Stimulated activated CD4-positive, alpha-beta T cell treated with anti-CD3 and anti-CD28 coated beads, Interleukin-15, amount 100 ng/mL, for 48 hours (primary cell): ENCODE measurements at places on chromosomes 7 and 10.
A peak's percentile ranks its signal among the peaks of the same experiment; 100 is the strongest.

- no peak for DNase-seq
These were observed 534.6 kb upstream of the PHF14 start for GRCh38 chr7:10439027-10439426.

- no peak for DNase-seq
These were observed 236.1 kb downstream of the ELMO1 start for GRCh38 chr7:37212556-37212955.

DNA sequence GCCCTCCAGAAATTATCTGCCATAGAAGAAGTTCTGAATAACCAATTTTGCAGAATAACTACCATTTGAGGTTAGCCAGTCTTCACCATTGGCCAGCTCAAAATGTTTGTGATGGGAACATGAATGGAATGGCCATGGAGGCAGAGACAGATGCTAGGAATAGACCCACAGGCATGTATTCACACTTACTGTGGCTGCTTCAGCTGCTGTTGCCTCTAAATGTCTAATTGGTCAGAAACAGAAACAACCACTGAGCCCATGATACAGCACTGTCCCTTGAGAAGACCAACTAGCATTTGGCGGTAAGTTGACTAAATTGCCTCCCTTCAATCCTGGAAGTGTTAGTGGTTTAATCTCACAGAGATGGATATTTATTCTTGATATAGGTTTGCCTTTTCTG is 38.6 kb upstream of the TAS2R16 start:
- DNase-seq: no peak

DNA sequence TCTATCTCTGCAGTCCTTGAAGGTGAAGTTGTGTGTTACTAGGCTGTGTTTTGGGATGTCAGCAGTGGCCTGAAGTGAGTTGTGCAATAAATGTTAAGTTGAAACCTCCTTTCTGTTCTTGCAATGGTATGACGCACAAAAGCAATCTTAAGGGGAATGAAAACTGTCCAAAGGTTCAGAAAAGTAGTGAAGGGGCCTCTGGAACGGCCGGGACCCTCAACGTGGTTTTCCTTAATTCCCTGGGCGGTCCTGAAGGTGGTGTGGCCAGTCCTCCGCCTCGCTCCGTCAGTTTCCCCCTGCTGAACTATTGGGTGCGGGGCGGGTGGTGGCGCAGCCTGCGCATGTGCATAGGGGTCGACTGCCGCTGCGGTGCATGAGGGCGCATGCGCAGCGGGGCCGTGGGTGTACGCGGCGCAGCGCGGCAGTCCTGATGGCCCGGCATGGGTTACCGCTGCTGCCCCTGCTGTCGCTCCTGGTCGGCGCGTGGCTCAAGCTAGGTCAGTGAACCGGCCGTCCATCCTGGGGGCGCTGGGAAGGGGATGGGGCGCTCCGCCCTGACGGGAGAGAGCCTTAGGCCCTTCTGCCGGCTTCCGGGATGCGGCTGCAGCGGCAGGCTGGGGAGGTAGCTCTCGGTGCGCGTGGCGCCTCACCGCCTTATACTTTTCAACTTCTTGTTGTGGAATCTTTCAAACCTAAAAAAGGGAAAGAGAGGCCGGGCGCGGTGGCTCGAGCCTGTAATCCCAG is at the start of gene SUMF2:
SUMF2 (plus strand) TSS at position 405 of the 744 bp plus-strand sequence; CDS start at position 431, 26 bp downstream.
- peak; percentile 87 for DNase-seq

- DNase-seq: no peak
These were observed 18.8 kb upstream of the GNA12 start for GRCh38 chr7:2862831-2863361.

- DNase-seq: no peak
These were observed 335.3 kb downstream of the FGFR2 start for GRCh38 chr10:121262774-121263430.

GRCh38 chr7:72325561-72325960 is 86.6 kb downstream of the CALN1 start:
- DNase-seq: no peak

DNA sequence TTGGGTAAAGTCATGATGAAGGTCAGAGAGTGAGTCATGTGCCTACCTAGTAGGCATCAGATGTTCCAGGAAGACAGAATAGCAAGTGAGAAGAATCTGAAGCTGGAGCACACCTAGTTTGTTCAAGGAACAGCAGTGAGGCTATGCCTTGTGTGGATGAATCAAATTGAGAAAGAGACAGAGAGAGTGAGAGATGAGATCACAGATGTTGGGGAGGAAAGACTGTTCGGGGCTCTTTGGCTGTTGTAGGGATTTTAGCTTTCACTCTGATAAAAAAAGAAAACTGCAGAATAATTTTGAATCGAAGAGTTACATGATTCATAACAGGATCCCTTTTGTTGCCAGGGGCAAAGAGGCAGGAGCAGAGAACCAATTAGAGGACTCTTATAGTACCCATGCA is 6.3 kb downstream of the LIPF start:
- no peak for DNase-seq

GRCh38 chr10:70232155-70232858 is 922 bp downstream of the PPA1 start:
- peak; percentile 31 for DNase-seq

DNA sequence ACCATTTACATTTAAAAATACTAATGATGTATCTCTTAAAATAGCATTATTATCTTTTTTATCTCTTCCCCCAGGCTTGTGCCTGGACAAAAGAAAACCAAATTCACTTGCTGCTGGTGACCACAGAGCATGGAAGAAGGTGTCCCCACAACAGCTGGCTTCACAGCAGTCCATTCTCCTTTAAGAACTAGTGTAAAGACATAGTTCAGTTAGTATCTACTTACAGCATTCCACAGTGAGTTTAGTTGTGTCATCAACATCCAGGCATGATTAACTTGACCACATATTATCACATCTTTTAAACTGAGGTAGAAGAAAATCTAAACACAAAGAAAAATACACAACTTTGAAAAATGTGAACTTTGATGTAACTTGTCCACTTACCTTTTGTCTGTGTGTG is 55.0 kb downstream of the LRRC17 start:
- DNase-seq: no peak

GRCh38 chr10:13631594-13631993 is 44.8 kb downstream of the PRPF18 start:
- DNase-seq: no peak

GRCh38 chr7:95595746-95596197 is 544 bp downstream of the PDK4 start:
- no peak for DNase-seq

DNA sequence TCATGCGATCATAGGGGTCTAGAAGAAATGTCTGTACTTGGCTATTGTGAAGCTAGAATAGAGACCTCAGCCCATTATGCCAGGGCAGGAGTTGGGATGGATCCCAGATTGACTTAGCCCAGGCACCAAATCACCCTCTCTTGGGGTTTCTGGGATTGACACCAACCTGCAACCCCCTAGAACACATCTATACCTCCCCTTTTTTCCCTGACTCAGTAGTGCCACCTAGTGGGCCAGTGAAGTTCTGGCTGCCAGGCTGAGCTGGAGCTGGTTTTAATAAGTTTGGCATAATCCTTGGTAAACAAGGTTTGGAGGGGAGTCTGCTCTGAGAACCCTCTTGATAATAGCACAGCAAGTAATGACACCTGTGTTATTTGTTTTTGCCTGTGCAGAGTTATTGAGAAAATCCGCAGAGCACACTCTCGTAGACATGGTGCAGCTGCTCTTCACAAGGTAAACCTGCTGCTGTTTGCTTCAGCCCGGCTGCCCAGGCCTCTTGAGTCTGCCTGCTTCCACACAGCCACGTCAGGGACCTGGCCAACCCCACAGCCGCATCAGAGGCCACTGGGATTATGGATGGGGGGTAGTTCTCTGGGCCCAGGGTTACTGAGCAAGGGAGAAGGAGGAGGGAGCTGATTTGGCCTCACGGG is 43.3 kb upstream of the NFKB2 start:
- peak; percentile 72 for DNase-seq

DNA sequence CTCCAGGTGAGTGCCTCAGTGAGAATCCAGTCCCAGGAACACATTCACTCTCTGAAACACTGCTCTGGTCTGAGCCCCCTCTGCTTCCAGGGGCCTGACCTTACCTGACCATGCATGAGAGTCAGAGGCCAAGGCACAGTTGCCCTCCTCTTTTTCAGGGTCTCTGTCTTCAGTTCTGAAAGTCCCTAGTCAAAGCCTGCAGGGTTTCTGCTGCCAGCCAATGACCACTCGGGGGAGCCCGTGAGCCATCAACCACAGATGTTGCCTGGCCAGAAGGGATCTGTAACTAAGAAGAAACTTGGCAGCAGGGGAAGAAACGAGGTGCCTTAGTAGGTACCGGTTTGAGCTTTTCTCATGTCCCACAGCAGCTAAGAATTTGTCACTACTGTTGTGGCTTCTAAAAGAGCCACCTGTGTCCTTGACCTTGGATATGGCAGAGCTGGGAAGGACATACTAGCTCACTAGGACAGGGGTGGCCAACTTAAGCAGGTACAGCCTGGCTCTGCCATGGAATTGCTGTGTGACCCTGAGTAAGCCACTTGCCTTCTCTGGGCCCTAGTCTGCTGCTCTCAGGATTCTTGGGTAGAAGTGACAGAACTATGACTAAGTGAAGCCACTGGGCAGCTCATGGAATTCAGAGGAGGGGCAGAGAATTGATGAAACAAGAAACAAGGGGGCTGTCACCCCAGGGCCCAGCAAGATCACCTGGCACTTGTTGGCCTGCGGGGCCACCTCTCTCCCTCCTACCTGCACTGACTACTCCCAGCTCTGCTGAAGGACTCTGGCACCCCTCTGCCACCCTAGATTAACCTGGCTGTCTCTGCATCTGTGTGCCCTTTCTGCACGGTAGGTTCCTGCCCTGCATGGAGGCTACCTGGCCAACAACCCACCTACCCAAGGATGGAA is 83.8 kb upstream of the GPR26 start:
- DNase-seq: peak; percentile 36

DNA sequence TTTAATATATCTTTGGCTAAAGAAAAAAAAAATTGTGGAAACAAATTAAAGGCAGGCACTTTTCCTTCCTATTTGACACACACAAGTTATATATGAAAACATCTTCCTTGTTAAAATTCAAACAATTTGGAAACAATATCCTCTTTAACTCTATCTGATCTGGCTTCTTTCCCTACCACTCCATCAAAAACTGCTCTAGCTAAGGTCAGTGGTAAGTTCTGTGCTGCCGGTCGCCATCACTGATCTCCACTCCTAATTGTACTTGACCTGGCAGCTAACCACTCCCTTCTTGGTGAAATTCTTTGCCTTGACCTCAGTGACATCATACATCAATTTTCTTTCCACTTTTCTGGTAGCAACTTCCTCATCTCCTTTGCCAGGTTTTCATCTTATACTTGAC is 47.9 kb upstream of the MRLN start:
- DNase-seq: no peak

- no peak for DNase-seq
These were observed 31.5 kb downstream of the BTAF1 start for GRCh38 chr10:91955114-91955513.

GRCh38 chr10:69680610-69681009 is 50.6 kb downstream of the FAM241B start:
- DNase-seq: no peak

GRCh38 chr7:75591467-75592255 is 99.5 kb downstream of the SPDYE5 start:
- DNase-seq: no peak

DNA sequence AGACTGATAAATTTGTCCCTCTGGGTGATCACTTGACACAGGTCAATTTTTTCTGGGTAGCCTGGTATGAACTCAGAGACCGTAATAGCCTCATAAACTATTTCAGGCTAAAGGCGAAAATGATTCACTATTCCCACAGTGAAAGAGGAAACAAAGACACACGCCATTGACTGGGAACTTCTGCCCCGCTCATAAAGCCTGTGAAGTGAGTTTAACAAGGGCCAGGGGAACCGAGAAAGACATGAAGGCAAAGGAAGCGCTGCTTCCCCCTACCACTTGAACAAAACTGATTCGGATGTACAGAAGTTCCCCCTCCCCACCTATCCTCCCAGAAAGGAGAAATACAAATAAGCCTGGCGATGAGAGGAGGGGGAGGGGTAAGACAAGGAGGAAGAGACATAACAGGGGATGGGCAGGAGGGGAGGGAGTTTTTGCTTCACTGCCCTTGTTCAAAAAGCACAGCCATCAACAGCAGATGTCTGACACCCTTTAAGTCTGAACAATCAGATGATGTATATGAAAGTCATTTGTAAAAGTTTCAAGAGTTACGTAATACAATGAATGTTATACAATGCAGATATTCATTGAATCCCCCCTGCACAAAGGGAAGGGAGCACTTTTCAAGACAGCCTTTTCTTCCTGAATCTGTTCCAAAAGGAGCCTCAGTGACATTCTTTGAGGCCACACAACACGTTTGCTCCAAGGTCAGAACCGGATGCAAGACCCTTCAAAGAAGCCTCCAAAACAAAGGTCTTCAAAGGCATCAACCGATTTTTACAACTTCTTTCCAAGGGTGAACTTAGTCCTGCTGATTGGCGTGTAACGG is 734 bp downstream of the ABCB4 start:
- no peak for DNase-seq

DNA sequence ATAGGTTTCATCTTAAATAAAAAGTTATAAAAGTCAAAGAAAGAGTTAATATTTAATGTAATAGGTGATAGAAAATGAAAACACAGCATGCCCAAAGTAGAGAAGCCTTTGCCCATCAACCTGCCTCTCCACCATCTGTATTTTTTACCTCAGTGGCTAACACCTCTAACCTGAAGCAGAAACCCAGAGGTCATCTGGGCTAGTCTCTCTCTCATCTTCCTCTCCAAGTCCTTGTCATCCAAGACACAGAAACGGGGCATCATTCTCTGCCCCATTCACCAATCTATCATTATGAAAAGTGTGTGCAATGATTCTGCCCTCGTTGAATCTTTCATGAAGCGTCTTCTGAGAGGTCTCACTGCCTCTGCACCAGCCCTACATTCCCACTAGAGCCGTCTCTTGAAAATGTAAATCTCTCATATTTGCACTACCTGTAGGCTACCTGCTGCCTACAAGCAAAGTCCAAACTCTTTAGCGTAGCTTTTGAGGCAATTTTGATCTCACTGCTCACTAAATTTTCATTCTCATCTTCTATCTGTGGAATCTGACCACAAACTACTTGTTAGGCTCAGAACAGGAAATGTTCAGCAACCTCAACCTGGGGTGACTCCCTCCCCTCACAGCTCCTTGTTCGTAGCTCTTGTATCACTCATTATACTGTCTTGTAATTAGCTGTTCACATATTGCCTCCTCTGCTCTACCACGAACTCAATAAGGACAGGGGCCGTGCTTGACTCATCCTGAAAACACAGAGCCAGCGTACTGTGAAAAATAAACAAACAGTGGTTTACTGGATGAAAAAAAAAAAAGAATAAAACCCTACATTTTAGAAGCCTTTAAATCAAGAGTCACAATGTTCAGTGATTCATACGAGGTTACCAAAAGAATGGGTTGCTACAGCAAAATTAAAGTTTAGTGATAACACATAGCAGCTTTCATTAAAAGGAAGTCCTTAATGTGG is 83.1 kb downstream of the CTNNA3 start:
- peak; percentile 57 for DNase-seq

GRCh38 chr7:153507885-153508284 is 544.3 kb upstream of the DPP6 start:
- DNase-seq: no peak

DNA sequence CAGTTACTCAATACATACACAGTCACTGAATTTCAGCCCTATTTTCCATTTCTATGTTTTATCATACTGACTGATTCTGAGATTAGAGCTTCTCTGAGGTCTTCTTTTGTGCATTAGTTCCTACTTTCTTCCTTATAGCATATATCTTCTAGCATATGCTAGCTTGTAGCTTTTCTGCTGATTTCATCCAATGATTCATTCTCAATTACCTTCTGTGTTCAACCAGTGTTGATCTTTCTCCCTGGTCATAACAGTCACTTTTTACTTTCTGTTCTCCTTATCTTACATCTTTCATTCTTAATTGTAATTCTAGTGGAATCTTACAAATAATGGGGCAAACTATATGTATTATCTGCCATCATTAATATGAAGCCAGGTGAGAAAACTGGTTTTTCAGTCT is 159.5 kb upstream of the HGF start:
- DNase-seq: no peak

- no peak for DNase-seq
These were observed 79.4 kb upstream of the NXPH1 start for GRCh38 chr7:8353991-8354390.
